ENCODE measurements at places on chromosomes 13 and 19.
A peak's percentile ranks its signal among the peaks of the same experiment; 100 is the strongest.

- no peak for DNase-seq
Observed at GRCh38 chr19:7149956-7150705, 80.6 kb downstream of the ZNF557 start.

- no peak for DNase-seq
Observed at GRCh38 chr19:47890865-47891621, 4.9 kb upstream of the SULT2A1 start.

DNA sequence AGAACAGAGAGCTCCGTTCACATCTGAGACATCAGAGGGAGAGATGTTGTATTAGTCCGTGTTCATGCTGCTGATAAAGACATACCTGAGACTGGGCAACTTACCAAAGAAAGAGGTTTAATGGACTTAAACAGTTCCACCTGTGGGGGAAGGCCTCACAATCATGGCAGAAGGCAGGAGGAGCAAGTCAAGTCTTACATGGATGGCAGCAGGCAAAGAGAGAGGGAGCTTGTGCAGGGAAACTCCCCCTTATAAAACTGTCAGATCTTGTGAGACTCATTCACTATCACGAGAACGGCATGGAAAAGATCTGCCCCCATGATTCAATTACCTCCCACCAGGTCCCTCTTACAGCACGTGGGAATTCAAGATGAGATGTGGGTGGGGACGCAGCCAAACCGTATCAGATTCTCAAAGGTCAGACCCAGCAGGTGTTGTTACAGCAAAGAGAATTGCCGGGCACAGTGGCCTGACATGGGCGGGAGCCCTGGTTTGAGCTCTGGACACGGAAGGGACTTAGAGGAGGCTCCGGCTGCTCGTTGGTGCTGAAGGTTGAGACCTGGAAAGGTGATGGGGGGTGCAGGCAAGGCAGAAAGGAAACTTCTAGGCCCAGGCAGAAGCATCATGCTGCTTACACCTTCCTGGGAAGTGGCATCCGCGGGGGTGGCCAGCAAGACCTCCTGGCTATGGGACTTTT lies 33.1 kb downstream of the PEX11G start:
- no peak for DNase-seq

DNA sequence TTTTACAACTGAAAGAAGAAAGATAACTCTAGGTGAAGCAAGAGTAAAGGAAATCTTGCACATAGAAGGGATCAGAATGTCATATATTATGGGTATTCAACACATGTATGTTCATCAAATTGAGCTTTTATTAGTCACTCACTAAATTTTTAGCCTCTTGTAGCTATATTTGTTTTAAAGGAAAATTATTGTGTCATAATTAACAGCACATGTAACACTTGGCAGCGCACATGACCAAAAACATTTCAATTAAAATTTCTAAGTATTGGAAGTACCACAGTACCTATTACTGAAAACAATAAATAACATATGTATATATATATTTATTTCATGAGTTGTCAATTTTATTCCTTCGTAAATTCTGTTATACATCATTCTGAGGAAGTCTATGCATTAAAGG lies 2800.4 kb downstream of the PCDH9 start:
- no peak for DNase-seq

DNA sequence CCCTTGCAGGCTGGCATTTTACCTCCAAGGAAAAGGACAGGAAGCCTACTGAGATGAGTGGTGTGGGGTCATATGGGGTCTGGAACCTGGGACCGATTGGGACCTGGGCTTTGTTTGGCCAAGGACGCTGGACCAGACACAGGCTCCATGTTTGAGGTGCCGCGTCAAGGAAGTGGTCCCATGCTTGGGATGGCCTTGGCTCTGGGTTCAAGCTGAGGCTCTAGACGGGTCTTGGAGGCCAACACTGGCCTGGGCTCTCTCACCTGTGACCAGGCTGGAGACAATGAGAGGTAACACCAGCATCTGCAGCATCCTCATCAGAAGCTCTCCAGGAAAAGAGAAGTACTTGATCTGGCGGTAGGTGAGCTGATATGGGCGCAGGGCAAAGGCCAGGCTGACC lies 8.2 kb downstream of the SLC1A6 start:
- no peak for DNase-seq

GRCh38 chr13:106115081-106115480 lies 420.4 kb downstream of the EFNB2 start:
- no peak for DNase-seq

DNA sequence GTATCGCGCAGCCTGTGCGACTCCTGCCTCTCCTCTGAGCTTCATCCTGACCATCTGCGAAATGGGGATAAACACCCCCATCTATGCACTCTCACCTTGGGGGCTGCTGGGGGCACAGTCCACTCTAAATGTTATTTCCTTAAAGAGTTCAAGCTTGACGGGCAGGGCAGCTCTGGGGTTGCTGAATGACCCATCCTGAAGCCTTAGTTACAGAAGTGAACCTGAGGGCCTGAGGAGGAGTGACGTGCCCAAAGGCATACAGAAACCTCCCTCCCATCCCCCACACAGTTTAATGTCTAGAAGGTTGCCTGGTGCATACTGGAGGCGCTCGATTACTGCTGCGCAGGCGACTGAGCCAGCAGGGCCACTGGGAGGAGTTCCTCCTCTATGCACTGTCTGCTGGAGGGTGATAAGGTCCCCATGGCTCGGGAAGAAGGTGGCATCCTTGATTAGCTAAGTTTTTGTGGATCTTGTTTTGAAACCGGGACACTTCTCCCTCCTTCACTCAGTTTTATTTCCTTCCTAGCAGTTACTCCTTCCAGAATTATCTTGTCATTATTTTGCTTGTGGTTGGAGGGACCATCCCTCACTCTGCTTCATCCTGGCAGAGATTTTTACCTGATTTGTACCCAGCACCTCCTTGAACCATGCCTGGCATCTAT lies 572 bp upstream of the FKBP8 start:
- DNase-seq = peak; percentile 65

GRCh38 chr13:47121092-47121763 lies 224.4 kb upstream of the HTR2A start:
- DNase-seq = no peak

GRCh38 chr13:96519380-96519779 lies 429.5 kb downstream of the HS6ST3 start:
- no peak for DNase-seq

- no peak for DNase-seq
Observed at GRCh38 chr13:114244637-114245036, 9.9 kb downstream of the CDC16 start.

GRCh38 chr19:36527873-36528193 lies 238 bp downstream of the ZNF260 start:
- no peak for DNase-seq

DNA sequence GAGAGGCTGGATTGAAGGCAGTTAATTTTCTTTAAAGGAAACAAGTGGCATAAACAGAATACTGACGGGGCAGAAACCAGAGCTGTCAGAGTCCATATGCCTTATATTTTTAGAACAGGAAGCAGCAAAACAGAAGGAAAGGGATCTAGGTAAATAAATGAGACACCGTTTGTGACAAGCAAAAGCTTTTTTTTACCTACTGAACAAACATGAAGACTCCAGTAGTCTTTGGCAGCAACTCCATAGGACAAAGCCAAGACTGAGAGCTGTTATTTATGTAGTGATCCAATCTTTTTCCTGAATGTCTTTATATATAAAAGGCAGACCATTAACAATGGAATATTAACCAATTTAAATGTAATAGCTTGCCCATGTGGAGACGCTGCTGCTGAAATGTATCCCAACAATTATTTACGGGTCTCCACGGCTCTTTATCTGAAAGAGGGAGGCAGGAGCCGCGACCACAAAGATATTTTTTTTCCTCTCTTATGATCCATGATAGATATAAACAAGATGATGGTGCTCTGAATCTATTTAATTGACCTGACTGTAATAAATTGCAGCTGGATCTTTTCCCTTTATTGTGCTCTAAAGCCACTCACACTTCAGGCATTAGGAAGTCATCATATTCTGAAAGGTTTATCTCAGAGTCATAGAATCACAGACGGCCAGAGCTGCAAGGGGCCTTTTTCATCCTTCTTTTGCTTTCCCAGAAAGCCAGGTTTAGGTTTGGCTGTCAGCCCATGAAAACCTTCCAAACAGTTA lies 687.8 kb downstream of the EFNB2 start:
- DNase-seq = no peak

DNA sequence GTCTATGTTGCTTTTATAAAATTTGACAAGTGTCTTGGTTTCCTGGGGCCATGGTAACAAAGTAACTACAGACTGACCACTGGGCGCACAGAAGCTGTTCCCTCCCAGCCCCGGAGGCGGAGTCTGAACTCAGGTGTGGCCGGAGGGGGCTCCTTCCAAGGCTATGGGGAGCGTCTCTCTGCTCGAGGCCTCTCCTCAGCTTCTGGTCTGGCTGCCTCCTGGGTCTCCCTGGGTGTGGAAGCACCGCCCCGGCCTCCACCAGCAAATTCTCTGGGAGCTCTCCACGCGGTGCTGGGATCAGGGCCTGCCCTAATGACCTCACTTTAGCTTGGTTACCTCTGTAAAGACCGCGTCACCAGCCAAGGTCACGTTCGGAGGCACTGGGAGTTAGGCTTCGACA lies 45.7 kb upstream of the F7 start:
- DNase-seq = no peak

- no peak for DNase-seq
Observed at GRCh38 chr13:109971456-109972090, 185.2 kb upstream of the IRS2 start.

- DNase-seq = peak; percentile 35
Observed at GRCh38 chr19:38683393-38684077, 36.1 kb downstream of the ACTN4 start.

DNA sequence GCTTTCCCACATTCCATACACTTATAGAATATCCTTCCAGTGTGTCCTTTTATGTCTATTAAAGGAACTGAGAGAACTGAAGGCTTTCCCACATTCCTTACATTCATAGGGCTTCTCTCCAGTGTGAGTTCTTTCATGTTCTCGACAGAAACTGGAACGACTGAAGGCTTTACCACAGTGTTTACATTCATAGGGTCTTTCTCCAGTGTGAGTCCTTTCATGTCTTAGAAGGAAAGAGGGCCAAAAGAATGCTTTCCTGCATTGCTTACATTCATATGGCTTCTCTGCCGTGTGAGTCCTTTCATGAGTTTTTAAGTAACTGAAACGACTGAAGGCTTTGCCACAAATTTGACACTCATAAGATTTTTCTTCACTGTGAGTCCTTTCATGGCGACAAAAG lies 22.3 kb downstream of the ZNF44 start:
- DNase-seq = no peak

DNA sequence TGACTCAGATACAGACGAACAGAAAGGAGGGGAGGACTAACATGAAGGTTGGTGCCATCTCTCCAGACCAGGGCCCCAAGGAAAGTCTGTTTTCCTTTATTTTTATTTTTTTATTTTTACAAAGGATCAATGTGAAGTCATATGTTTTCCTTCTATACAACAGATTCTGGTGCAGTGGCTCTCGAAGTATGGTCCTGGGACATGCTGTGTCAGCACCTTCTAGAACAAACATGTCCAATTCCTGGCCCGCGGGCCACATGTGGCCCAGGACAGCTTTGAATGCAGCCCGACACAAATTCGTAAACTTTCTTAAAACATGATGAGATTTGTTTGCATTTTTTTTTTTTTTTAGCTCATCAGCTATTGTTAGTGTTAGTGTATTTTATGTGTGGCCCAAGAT lies 174.7 kb downstream of the FLT1 start:
- DNase-seq = no peak

DNA sequence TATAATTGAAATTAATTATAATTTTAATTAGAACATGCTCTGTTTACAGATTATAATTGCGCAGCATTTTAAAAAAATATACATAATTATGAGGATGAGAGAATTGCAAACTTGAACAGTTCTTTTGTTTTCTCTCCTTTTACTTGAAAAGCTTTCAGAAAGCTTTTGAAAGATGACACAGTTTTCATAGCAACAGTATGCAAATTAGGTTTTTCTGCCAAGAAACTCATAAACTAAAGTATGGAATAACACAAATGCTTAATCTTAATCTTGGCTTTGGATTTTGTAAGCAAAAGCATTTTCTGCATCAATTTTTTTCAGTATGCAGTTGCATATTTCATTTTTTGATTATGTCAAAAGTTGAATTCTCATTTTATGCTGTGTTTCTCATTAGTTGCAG lies 32.8 kb upstream of the AKAP11 start:
- no peak for DNase-seq

GRCh38 chr13:80873589-80873988 lies 532.7 kb upstream of the SPRY2 start:
- no peak for DNase-seq

GRCh38 chr19:41998246-41999020 lies 4.4 kb upstream of the ATP1A3 start:
- no peak for DNase-seq

- DNase-seq = no peak
Observed at GRCh38 chr19:47081095-47081494, 32.5 kb downstream of the ZC3H4 start.

DNA sequence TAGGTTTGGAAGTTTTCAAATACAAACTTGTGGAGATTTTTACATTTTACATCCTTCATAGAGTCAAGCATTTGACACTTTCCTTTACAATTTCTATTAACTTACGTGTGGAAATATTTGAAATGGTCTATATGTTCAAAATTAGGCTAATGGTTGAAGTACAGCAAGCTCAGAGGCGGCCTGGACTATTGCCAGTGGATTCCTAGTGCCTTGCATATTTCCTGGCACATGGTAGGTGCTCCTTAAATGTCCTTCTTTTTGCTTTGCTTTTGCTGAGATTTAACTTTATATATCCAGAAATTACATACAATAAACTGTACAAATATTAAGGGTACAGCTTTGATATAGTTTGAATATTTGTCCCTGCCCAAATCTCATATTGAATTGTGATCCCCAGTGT lies 93.9 kb downstream of the UBL3 start:
- no peak for DNase-seq

DNA sequence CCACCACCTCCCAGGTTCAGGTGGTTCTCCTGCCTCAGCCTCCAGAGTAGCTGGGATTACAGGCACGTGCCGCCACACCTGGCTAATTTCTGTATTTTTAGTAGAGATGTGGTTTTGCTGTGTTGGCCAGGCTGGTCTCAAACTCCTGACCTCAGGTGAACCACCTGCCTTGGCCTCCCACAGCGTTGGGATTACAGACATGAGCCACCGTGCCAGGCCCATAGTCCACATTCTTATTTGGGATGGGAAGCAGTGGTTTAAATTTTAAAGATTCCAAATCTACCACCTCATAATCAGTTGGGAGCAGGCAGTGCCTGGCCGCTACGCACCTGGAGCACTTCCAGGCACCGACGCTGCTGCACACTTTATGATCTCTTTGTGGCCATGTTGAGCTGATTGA lies 160.6 kb upstream of the SOX1 start:
- DNase-seq = no peak

GRCh38 chr19:24140099-24140498 lies 53.1 kb downstream of the ZNF254 start:
- DNase-seq = no peak

- DNase-seq = no peak
Observed at GRCh38 chr13:42409075-42409474, 137.1 kb downstream of the AKAP11 start.
